ENCODE measurements at places on chromosomes 7 and 10.

GRCh38 chr10:76665029-76665428 lies 972.6 kb downstream of the KCNMA1 start:
- no peak for DNase-seq

- DNase-seq, result no peak
Observed at GRCh38 chr7:20790375-20790774, 3.7 kb upstream of the SP8 start.

DNA sequence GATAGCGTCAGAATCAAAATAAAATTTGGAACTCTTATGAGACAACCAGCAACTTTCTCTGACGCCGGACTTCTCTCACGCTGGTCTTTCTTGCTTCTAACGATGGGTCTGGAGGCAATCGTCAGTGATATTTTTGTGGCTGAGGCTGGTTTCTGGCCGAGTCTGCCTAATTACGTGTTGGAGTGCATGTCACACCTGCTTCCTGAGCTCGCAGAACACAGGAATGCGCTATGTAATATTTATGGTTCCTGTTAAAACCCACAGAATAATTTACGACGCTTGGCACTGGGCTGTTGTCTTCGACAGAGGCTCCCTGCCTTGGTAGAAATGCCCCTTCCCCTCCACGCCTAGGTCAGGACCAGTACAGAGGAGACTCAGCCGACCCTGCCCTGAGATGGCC lies 64.9 kb downstream of the NPTX2 start:
- no peak for DNase-seq

DNA sequence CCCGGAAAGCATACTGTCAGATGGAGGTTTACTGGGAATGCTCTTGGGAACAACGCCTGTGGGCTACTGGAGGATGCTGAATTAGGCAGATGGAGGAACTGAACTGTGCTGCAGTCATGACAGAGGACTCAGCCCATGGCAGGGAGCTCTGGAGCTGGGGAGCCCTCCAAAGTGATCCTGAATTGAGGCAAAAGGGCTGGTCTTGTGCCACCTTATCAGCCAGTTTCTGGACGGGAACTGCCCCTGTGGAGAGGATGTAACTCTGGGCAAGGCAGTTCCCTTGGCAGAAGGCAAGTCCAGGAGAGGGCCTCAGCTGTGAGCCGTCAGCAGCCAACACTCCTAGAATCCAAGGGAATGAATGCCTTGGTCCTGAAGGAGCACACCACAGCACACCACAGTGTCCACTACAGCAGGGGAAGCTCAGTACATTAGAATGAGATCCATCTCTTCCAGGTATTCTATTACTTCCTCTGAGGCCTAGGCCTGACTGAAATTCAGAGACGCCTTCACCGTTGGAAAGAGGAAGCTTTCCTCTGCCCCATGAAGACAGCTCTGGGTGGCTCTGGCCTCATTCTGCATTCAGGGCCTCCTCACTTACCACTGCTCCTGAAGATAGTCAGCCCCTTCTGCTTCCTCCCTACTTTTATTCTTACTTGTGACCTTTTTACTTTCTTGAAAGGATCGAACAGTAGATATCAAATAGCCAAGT lies 139.6 kb upstream of the GPR26 start:
- DNase-seq, result no peak

DNA sequence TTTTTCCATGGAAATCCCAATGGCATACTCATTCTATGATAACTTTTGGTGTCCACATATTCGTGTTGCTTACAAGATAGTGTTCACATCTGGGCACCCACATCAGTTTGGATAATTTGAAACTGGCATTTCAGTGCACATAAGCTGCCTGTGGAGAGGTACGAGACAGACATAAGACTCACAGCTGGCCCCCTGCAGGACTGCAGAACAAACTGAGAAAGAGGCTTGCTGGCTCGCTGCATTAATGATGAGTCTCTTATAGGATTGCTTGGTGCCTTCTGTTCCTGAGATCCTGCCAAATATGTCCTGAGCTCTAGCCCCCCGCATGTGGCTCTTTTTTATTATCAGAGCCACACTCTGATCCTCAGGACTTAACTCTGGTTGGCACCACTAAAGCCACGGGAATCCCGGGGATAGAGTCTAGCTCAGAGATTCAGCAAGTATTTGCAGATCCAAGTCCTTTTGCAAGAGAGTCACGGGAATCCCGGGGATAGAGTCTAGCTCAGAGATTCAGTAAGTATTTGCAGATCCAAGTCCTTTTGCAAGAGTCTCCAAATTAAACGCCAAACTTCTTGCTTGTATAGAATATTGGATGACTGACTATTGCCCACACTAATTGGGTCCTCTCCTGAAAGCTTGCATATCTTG lies 34.0 kb upstream of the JCAD start:
- DNase-seq, result no peak

GRCh38 chr7:80733333-80733915 lies 95.0 kb downstream of the CD36 start:
- DNase-seq, result no peak

DNA sequence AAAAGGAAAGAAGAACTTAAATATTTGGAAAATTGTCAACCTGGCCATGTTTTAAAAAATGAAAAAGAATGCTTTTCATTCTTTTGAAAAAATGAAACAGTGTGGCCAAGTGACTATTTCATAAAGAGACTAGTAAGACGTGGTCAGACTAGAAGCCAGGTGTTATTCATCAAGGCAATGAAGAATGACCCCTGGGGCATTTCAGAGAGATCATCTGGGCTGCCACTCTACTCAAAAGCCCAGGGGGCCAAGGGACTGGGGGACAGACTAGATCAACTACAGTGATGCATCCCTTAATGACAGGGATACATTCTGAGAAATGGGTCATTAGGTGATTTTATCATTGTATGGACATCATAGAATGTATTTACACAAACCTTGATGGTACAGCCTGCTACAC lies 199.4 kb downstream of the STK31 start:
- DNase-seq, result no peak

DNA sequence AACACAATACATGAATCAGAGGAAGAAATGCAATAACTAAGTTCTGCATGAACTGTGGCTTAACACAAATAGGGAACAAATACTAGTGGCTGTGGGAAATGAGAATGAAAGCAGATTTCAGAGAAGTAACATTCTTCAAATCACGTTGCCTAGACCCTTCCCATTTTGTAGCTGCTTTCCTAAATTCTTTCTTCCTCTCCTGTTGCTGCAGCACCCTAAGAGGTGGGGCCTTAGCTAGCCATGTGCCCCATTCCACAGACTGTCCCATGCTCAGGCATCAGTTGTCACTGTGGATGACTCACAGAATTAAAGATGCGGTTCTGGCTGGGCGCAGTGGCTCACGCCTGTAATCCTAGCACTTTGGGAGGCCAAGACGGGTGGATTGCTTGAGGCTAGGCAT lies 704.7 kb upstream of the C7orf33 start:
- DNase-seq, result no peak

DNA sequence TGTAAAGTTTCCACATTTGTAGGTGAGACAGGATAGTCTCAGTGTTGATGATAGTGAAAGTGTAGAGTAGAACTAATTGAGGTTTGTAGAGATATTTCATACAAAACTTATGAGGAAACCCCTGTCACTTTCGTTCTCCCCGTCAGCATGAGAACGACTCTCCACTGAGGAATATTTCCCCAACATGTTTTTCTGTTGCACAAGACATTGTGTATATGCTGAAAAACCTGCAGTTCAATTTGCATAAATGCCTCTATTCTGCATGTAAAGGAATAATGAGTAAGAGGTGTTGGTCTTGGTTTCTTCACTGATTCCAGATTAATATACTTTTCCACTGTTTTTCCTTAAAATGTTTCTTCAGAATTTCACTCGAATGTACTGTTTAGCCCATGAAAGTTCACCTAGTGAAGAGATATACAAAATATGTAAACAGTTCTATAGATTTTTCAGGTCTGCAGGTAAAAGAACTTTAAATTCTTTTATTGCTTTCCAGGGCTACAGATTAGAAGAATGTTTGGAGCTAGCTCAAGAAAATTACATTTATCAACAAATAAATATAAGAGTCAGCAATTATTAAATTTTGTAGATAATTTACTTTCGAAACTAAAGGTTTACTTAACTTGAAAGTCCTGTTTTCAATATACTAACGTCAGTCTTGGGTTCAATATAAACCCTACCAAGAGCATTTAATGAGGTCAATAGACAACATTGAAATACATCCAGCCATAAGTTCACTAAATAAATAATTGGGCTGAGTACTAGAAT lies 37.2 kb downstream of the HEPACAM2 start:
- DNase-seq, result no peak

GRCh38 chr10:95397747-95398146 lies 106.9 kb upstream of the PDLIM1 start:
- no peak for DNase-seq

- no peak for DNase-seq
Observed at GRCh38 chr7:150385302-150385723, 6.2 kb downstream of the ZNF775 start.

GRCh38 chr7:44461387-44461786 lies 29.1 kb downstream of the NUDCD3 start:
- DNase-seq, result no peak

GRCh38 chr10:63766745-63767137 lies 245.5 kb downstream of the REEP3 start:
- no peak for DNase-seq

DNA sequence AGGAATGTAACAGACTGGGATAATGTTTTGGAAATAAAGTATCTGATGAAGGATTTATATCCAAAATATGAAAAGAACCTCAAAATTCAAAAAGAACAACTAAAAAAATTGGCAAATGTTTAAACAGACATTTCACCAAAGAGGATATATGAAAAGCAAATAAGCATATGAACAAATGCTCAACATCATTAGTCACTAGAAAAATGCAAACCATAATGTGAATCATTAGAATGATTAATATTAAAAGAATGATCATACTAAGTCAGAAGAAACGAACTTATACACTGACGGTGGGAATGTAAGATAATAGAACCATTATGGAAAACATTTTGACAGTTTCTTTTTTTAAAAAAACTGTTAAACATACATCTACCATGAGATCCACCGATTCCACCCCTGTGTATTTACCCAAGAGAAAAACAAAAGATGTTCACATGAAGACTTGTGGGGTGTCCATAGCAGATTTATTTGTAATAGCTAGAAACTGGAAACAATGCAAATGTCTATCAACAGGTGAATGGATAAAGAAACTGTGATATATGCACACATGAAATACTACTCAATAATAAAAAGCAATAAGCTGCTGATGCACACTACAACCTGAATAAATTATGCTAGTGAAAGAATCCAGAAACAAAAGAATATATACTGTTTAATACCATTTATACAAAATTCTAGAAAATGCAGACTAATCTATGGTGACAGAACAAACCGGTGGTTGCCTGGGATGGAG lies 35.7 kb downstream of the PRKG1 start:
- no peak for DNase-seq

DNA sequence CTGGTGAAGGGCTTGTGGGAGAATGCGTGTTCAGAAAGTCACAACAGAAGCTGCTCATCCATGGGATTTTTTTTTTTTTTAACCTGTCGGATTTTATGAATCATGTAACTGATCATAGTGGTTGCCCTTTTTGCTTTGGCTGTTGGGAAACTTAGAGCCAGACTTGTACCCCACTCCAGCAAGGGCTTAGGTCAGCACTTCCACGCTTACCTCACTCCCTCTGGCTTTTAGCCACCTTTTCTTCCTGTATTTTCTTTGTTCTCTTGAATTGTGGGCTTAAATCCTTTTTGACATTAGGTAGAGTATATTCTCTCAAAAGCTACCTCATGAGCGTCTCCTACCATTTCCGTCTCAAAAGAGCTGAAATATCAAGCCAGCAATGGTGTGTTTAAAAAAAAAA lies 113.6 kb upstream of the BTBD16 start:
- no peak for DNase-seq

- DNase-seq, result no peak
Observed at GRCh38 chr10:88791924-88792323, 10.6 kb upstream of the LIPM start.

DNA sequence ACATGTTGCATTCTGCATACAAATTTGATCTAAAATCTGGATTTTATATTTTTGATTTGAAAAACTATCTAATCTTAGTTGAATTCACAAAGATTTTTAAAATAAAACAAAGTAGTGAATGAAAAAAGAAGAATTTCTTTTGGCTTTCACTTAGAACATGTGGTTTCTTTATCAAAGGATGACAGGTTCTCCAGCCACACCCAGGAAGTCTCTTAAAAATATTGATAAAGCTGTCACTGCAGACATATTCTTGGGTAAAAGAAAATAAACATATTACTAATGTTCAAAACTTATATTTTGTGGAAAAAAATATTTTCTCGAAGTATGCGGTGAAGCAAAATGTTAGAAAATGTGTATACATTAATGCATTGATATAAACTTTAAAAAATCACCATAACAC lies 44.3 kb downstream of the ARL4A start:
- no peak for DNase-seq

- no peak for DNase-seq
Observed at GRCh38 chr10:99431190-99431760, 851 bp upstream of the GOT1 start.

DNA sequence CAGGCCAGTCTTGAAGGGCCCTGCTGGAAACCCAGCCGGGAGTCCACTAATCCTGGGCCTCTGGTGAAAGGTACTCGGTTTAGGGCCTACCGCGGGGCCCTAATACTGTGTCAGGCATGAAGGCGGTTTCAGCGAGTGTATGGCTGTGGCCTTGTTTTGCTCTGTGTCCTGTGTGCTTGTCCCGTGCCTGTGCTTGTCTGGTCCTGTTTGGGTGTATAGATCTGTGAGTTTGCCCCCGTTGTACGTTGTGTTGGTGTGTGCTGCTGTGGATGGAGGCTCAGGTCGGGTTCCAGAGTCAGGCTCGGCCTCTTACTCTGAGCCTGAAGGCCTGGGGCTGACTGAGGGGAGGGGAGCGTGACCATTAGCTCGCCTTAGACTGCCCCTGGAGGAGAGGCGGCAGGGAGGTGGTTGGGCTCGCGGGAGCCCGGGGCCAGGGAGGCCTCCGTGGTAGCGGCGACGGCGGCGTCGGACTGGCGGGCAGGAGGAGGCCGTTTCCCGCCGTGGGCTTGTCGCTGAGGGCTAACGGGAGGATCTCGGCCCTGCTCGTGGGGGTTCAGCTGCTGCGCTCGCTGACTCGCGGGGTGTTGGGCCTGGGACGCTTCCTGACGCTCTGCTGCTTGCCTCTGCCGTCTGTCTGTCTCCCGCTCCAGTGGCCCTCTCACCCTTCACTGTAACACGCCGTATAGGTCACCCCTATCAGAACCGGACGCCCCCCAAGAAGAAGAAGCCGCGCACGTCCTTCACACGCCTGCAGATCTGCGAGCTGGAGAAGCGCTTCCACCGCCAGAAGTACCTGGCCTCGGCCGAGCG lies 2.6 kb downstream of the TLX1 start:
- no peak for DNase-seq

Data from NCI-H1694 treated with DMSO at 0.1 percent for 48 hours (cell line).